ENCODE measurements at places on chromosomes 3 and 15.
A peak's percentile ranks its signal among the peaks of the same experiment; 100 is the strongest.

- no peak for DNase-seq
Measured at GRCh38 chr3:129445471-129445870, 5.4 kb downstream of the IFT122 start.

DNA sequence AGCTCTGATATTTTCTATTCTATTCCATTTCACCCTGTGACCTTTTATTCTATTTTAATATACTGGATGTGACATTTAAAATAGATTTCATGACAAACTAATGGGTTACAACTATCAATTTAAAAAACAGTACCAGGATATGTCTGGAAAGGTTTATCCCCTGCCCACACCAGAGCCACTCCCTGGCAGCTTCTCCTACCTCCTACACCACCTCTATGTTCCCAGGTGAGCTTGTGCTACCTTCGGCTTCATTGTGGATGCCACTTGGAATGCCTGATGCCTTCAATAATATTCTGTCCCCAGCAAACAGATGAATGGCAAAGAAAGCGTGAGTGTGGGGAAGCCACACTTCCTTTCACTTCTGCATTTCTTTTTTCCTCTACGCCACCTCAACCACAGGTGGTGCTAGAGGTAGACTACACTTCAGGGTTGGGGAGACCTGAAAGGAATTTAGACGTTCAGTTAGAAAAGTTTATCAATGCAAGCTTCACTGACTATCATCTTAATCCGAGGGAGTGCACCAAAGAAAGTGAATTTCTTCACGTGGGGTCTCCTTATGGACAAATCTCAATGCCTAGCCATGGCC, 213.0 kb downstream of the SSR3 start:
- DNase-seq = no peak

DNA sequence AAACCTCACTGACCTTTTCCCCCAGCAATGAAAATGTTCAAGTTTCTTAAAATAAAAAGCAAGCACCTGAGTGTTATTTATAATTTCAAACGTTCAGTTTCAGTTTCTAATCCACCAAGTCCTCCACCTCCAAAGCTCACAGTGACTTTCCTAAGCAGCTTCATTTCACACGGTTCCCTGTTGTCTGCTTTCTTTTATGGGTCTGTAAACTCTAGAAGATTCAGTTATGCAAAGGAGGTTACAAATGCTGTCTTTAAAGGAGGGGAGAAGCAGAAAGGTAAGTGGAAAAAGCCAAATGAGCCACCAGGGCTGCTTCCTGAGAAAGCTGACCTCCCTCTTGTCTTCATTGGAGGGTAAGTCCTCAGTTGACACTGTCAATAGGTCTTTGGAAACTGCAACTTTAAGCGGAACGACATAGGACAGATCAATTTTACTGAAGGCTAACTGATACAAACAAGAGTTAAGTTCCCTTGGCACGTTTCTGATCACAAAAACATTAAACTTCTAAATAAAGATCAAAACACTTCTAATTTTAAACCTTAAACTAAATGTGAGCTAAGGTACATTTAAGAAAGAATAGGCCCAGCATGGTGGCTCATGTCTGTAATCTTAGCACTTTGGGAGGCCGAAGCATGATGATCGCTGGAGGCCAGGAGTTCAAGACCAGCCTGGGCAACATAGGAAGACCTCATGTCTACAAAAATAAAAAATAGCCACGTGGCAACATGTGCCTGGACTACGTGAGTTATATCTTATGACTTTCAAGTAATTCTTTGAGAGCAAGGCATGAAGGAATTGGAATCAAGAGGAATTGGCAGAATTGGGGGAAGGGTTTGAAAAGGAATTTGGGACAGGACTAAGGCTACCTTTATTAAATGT, 151.9 kb upstream of the UBE2E1 start:
- DNase-seq = no peak

DNA sequence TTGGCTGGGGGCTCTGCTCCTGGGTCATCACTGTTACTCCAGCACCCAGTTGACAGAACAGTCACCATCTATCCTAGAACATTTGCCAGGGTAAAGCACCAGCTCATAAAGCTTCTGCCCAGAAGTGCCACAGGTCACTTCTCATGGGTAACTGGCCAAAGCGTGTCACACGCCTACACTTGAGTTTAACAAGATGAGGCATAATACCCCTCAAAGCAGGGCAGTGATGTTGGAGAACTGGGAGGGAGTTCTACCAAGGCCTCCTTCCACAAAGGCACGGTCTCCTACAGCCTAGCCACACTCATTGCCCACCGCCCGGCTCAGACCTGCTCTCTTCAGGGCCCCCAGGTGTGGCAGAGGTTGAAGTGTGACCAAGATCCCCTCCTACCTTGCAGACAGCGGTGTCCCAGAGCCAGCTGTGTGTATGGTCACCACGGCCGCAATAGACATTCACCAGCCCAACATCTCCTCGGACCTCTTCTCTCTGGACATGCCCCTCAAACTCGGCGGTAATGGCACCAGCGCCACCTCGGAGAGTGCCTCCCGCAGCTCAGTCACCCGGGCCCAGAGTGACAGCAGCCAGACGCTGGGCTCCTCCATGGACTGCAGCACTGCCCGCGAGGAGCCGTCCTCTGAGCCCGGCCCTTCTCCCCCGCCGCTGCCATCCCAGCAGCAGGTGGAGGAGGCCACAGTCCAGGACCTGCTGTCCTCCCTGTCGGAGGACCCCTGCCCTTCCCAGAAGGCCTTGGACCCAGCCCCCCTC, 107.7 kb downstream of the ETFA start:
- no peak for DNase-seq

- DNase-seq = no peak
Measured at GRCh38 chr15:63494408-63494807, 10.0 kb upstream of the USP3 start.

GRCh38 chr3:39168156-39168780, 14.9 kb upstream of the CSRNP1 start:
- DNase-seq = no peak

DNA sequence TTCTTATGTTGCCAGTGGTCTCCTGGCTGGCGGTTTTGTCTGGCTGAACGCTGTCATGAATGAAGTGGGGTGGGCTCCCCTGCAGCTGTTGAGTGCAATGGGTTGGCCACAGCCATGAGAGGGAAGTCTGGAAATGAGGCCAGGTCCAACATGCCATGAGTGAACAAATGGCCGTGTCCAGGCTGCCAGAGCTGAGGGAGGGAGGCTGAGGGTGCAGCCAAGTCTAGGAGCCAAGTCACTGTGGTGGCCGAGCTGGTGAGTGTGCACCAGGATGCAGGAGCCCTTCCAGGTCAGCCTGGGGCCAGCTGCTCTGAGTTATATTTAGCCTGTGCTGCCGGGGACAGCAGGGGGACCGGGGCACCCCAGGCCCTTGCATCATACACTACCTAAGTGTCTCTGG, 24.7 kb upstream of the PRR23E start:
- DNase-seq = no peak

DNA sequence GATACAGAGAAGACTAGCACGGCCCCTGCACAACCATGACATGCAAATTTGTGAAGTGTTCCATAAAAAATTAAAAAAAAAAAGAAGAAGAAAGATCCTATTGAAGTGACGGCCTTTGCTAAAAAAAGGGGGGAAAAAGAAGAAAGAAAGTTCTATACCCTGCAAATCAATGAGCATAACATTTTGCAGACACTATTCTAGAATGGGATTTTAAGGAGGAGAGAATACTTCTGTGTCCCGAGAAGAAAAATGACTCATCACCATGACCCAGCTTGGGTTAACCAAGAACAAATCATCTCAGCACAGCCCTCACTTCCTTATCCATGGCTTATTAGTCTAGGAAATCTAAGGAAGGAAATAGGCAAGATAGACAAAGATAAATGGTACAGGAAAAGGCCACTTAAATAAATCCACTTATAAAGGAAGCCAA, 7.4 kb upstream of the SH3BP5 start:
- DNase-seq = peak; percentile 48

- DNase-seq = no peak
Measured at GRCh38 chr3:61158216-61158615, 93.0 kb downstream of the FHIT start.

- DNase-seq = peak; percentile 96
Measured at GRCh38 chr15:41930221-41930866, 36.5 kb upstream of the SPTBN5 start.

DNA sequence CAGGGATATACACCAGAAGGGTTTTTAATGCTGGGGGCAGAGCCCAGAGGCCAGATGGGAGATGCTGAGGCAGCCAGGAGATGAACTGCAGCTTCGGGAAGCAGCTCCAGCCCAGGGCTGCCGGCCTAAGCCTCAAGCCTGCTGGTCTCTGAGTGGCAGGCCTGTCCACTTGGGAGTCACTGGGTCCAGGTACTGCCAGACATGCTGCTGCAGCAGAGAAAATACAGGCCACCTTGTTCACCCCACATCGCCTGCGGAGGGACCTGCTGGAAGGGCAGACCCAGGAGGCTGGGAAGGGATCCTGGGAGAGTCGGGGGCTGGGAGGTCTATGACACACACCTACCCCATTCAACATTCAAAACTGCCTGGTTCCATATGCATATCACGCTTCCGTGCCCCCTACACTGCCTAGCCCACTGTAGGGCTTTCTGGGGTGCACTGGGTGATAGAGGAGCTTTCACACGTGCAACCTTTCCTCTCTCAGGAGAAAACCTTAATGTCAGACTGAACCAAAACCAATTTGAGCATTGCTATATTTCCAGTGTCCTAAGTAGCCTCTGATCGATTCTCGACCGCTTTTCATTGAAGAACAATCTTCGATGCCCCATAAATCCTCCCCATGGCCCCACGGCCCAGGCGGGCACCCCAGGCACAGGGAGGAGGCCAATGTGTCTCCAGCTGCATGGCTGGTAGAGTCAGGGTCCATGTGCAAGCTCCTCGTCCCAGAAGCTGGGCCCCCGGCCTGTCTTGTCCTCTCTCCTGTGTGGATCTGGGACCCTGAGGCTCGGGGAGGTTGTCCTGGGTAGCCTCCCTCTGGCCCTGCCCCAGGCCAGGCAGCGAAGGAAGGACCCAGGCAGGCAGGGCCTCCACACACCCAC, 147.4 kb downstream of the ATP10A start:
- DNase-seq = no peak

DNA sequence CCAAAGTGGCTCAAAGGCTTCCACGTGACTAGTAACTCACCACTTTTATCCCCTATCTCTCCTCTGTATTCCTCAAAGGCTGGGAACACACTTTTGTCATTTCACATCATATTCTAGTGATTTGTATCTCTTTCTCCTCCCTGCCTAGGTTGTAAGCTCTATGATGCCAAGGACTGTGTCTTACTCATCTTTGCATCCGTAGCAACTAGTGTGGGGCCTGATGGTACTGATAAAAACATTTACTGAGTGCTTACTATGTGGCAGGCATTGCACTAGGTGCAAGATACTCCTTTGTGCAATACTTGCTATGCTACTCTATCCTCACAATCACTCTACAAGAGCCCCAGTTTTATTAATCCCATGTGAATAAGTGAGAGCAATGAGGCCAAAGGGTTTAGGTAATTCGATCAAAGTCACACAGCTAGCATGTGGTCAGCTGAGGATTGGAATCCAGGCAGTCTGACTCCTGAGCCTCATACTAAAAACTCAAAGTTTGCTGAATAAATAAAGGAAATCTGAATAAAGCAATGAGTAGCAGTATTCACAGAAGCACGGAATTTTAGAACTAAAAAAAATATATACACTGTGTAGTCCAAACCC, 342.6 kb upstream of the ICE2 start:
- no peak for DNase-seq

DNA sequence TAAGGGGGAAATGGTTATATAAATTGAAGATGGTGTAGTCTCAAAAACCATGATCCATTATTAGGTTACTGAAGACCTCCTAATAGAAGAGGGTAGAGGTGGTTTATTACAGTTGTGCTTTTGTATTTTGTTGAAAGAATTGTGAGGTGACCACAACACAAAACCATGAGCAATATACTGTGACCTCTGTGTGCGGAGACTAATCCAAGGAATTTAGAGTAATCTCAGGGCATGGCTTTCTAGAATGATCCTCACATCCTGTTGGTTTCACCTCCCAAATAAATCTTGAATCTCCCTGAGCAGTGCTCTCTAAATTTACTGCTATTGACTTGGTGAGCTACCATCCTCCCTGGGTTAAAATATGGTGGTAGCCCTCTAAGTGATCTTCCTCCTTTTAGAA, 52.3 kb downstream of the PTPRG start:
- no peak for DNase-seq

DNA sequence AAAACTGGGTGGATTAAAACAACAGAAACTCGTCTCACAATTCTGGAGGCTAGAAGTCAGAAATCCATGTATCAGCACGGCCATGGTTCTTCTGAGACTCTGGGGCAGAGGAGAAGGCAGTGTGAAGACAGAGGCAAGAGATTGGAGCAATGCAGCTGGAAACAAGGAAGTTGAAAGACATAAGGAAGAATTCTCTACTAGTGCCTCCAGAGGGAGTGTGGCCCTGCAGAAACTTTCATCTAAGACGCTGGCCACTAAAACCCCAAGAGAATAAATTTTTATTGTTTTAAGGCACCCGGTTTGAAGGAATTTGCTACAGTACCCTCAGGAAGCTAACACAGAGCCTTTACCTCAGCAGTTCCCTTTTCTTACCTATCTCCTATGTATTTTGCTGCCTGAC, 1012.2 kb upstream of the CADM2 start:
- no peak for DNase-seq

- peak; percentile 34 for DNase-seq
Measured at GRCh38 chr3:183844606-183845005, 19.2 kb upstream of the MAP6D1 start.

- DNase-seq = peak; percentile 80
Measured at GRCh38 chr3:50324351-50325112, 2.0 kb upstream of the HYAL2 start.

DNA sequence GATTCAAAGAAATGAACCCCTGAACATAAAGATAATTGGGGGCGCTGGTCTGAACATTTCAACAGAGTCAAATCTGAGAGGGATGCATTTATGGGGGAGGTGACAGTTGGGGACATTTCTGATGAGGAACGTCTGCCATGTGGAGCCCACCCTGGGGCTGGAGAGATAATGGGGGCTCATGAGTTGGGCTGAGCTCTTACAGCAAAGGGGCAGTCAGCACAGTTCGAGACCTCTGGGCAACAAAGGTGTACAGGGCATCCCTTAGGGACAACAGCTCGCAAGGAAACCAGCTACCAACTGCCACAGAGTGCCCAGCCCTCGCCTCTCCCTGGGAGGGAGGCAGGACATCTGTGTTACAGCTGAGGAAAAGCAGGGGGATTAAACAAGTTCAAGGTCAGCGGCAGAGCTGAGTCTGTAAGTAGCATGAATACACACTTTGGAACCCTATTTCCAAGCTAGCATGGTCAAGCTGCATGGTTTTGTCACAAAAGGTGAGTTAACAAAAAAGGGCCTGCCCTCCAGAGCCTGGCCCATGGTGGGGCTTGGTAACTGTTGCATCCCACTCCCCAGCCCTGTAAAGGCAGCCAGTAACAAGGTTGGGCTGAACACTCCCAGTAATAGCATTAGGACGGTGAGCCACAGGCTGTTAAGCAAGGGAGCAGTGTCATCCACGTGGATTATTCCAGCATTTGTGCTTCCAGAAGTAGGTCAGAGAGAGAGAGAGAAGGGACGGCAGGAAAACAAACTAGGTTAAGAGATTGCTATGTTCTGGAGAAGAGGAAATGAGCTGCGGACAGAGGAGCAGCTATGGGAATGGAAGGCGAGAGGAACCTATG, 4.3 kb downstream of the GNB5 start:
- no peak for DNase-seq

Data from astrocyte of the hippocampus (primary cell).